ENCODE measurements at places on chromosomes 5 and 9. TPM values are rescaled to one million over a fixed set of nuclear protein-coding genes. Genes with fewer than 3 reads are reported as not detected.

GABRA6 gene
- not detected for total RNA-seq

FCHSD1 gene
- total RNA-seq, result 31.8 TPM

SOX30 gene
- total RNA-seq, result 0.16 TPM

NR6A1 gene
- total RNA-seq, result 1.1 TPM

ANKRD20A1 gene
- total RNA-seq, result 1.5 TPM

PCDHB12 gene
- total RNA-seq, result not detected

SPATA31D4 gene
- total RNA-seq, result not detected

CCDC69 gene
- total RNA-seq, result 34.5 TPM

HACD4 gene
- 4.1 TPM for total RNA-seq

PLPP7 gene
- 0.11 TPM for total RNA-seq

CTNND2 gene
- not detected for total RNA-seq

DNA sequence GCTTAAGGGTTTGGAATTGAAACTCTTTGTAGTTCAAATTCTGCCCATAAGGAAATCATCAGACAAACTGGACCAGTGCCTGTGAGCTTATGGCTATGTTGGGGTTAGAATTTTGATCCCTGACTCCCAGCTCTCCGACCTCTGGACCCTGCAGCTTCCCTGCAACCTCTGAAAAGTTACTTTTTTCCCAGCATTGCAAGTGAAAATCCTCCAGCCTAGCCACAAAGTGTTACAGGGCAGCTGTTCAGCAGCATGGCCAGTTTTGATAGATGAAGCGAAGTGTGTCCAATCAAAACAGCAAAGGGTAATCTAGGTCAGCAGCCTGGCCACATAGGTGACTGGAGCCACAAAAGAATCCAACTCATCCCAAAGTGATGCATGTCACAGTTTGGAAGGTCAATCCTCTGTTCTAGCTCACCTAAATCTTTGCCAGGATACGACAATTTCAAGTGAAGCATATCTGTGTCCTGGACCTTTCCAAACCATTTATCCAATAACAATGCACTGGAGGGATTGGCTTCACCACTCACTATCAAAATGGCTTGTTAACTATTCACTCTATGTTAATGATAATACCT lies 4.7 kb upstream of the CPEB4 start:
- no peak for DNase-seq

DNA sequence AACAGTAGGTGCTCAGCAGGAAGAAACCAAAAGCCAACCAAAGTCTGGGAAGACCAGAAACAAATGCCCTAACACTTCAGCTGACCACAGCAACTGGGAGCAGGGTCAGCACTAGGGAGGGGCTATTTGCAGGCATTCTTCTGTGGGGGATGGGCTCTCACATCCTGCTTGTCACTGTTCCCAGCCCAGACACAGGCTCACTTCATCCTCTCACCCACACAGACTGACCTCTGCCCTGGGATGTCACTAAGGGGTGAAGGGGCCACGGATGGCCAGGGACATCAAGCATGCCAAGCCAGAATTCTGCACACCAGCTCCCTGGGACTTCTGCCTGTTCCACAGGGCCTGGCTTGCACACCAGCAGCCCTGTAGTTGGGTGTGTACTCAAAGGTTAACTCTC lies 28.7 kb downstream of the GFRA3 start:
- no peak for DNase-seq

DNA sequence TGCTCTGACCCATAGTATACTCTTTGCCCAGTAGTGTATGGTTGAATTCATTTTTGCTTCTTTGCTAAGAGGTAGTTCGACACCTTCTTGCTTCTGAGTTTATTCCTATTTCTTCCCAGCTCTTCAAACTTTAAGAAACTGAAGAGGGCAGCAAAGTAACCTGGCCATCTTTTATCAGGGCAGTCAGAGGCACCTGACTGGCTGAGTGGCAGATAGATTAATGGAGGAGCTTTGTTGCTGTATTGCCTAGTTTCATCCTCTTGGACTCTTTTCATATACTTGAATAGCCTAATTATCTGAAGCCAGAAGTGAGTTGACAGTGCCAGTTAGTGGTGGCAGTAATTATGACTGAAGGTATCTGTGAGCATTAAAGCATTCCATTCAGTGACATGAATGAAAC lies 82.5 kb downstream of the UHRF2 start:
- DNase-seq, result no peak

GRCh38 chr9:70044490-70045307 lies 1.1 kb downstream of the MAMDC2 start:
- peak; percentile 12 for DNase-seq

- DNase-seq, result peak; percentile 43
Observed at GRCh38 chr9:95481000-95481399, 35.8 kb downstream of the PTCH1 start.

GRCh38 chr9:122348288-122348777 lies 22.5 kb upstream of the PTGS1 start:
- no peak for DNase-seq

DNA sequence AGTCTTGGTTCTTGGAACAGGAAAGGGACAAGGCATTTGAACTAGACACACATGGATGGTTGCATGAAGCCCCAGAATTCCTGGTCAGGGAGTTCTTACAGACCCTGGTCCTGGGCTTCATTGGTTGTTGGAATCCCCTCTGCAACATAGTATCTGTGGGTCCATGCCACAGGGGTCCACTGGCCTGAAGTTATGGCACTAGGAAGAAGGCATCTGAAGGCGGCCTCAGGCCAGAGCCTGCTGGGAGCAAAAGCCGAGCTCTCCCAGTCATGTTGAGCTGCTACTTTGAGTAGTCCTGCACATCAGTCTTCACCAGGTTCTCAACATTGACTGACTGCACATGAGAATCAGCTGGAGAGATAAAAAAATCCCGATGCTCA lies 71.1 kb upstream of the PITX1 start:
- no peak for DNase-seq

GRCh38 chr9:124530246-124530645 lies 23.0 kb upstream of the NR5A1 start:
- no peak for DNase-seq

DNA sequence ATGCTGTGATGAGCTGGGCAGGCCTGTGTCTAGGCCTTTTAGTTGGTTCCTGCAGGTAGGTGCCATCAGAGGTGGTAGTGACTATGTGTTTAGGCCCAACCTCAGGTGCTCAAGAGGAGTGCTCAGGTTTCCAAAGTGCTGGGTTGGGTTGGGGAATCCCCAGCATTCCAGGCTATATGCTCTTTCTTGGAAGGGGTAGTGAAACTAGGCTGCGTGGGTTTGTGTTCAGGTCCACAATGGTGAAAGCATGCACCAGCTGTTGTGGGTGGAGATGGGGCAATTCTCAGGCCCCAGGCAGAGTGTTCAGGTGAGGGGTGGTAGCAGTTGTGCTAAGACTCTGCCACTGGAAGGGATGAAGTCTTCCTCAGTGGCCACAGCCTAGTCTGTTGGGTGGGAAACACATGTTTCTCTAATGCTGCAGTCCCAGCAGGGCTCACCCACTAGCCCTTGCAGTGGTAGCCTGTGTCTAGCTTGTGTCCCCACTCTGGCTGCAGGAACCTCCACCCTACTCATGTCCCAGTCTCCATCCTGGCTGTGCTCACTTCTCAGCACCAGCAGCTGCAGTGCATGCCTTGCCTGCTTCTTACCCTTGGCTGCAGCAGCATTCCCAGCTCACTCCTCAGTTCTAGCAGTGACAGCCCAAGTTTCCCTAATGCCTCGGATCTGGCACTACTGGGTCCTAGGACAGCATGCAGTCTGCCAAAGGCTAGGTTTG lies 78.9 kb downstream of the FAM170A start:
- no peak for DNase-seq

GRCh38 chr5:108900668-108901067 lies 153.0 kb downstream of the FER start:
- DNase-seq, result no peak

DNA sequence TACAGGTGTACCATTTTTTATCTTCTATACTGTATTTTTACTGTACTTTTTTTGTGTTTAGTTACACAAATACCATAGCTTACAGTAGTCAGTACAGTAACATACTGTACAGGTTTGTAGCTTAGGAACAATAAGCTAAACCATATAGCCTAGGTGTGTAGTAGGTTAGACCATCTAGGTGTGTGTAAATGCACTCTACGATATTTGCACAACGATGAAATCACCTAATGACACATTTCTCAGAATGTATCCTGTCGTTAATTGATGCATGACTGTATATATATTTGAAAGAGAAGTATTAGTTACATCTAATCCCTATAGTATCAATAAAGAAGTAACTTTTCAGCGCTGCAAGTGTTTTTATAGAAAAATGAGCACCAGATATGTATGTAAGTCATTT lies 138.8 kb downstream of the TRPM6 start:
- DNase-seq, result no peak

DNA sequence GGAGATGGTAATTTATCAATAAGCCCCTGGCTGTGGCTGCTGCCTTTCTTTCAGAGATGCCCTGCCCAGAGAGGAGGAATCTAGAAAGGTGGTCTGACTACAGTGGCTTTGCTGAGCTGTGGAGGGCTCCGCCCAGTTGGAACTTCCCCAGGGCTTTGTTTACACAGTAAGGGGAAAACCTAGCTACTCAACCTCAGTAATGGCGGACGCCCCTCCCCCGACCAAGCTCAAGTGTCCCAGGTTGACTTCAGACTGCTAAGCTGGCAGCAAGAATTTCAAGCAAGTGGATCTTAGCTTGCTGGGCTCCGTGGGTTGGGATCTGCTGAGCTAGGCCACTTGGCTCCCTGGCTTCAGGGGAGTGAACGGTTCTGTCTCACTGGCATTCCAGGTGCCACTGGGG lies 865.4 kb upstream of the ACO1 start:
- peak; percentile 79 for DNase-seq

GRCh38 chr9:114869845-114870244 lies 60.5 kb downstream of the TNFSF8 start:
- DNase-seq, result peak; percentile 42

DNA sequence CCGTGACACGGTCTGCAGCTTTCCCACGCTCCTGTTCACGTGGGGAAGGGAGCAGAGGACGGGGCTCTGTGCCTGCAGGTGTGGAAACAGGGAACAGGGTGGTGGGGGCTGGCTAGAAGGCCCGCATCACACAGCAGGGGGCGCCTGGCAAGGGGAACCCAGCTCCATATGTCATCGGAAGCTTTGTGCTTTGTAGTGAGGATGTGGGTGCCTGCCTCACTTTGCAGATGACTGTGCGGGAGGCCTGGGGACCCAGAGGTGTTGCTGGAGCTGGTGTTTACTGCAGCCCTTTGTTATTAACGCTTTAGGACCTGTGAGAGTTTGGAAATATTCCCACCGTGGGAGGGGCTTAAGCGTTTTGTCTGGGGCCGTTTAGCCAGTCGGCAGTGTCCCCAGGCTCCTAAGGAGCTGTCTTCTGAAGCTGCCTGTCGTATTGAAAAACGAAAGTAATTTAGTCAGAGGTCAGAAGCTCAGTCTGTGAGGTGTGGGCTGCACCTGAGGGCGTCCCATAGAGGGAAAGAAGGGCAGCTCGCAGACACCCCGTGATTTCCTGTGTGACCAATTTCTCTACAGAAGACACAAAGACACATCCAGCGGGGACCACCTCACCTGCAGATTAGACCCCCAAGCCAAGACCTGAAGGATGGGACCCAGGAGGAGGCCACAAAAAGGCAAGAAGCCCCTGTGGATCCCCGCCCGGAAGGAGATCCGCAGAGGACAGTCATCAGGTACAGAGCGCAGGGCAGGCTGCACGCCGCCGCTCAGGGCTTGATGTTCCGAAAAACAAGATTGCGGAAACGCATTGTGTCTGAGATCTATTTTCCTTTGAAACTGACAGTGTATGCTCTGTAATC lies 9.1 kb downstream of the MAN1B1 start:
- DNase-seq, result peak; percentile 95

GRCh38 chr5:74787424-74787823 lies 20.4 kb downstream of the NSA2 start:
- no peak for DNase-seq

DNA sequence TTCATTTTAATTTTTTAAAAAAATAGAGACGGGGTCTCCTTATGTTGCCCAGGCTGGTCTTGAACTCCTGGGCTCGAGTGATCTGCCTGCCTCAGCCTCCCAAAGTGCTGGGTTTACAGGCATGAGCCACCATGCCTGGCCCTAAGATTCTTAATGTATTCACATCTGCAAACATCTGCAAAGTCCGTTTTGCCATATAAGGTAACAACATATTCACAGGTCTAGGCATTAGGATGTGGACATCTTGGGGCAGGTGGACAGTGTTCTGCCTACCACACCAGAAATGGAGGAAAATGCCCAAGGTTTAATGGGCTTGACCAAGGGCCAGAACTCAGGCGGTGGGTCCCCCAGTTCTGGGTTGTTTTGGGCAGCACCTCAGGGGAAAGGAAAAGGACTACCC lies 41.6 kb upstream of the VDAC1 start:
- no peak for DNase-seq

GRCh38 chr5:153974131-153974812 lies 64.4 kb downstream of the FAM114A2 start:
- peak; percentile 39 for DNase-seq

DNA sequence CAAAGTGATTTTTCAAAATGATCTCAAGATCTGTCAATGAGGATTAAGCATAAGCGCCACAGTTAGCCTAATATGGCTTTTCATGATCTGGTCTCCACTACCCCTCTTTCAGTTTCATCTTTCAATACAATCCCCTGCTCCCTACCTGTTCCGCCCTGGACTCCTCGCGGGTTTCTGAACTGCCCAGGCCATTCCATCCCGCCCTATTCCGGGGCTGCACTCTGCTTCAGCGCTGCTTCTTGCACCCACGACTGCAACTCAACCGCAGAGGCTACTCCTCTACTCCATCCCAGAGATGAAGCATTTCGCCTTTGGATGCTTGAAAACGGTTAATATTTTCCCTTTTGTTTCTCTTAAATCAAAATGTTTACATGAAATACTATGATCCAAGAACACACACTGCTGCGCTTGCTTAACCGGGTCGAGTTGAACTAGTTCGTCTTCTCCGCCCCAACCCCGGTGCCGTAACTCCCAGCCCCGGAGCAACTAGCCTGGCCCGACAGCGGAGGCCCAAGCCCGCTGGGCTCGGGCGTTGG lies 716 bp upstream of the OTULIN start:
- DNase-seq, result peak; percentile 24

- DNase-seq, result no peak
Observed at GRCh38 chr9:134670042-134670525, 28.5 kb downstream of the COL5A1 start.

DNA sequence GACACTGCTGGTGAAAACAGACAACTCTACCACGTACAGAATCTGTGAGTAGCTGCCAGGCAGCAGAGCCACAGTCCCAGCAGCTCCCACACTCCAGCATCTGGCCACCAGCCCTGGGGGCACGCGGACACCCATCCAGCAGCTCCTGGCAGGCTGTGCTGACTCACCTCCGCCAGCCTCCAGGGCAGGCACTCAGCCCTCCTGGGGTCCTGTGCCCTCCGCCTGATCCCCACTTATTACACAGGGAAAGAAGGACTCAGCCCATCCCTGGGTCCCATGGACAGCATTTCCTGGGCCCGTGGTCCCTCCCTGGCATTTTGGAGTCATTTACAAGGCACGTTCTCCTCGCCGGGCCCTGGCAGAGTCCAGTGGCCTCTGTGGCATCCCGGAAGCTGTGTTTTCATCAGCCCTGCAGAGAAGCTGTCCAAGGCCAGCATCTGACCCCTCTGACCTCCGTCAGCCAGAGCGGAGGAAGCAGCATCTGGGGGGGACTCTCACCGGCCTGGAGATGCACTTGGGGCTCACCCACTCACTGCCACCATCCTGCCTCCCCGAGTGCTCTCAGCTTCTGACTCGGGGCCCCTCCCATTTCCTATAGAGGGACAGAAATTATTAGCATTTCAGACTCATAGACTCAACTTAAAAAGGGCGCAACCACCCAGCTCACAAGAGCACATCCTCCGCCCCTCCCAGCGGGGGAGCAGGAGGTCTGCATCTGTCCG lies 21.6 kb downstream of the PAEP start:
- DNase-seq, result no peak
